ENCODE measurements at places on chromosomes 3 and 15. TPM values are rescaled to one million over a fixed set of nuclear protein-coding genes. Genes with fewer than 3 reads are reported as not detected.

DLL4 gene
- total RNA-seq: 1.8 TPM

ACKR2 gene
- total RNA-seq: 0.23 TPM

POLQ gene
- total RNA-seq: 0.37 TPM

PATL2 gene
- 0.37 TPM for total RNA-seq

FBXW12 gene
- not detected for total RNA-seq

CRABP1 gene
- total RNA-seq: 7.7 TPM

RPSA gene
- total RNA-seq: 1,384 TPM

SPESP1 gene
- total RNA-seq: 0.11 TPM

BCL2A1 gene
- total RNA-seq: not detected

KLHL40 gene
- not detected for total RNA-seq

TMEM207 gene
- 0.39 TPM for total RNA-seq

NR2E3 gene
- total RNA-seq: 0.81 TPM

CCDC191 gene
- total RNA-seq: 3.7 TPM

PGBD4 gene
- total RNA-seq: 4.7 TPM

All from motor neuron (in vitro differentiated cells).